ENCODE measurements at places on chromosomes 1 and 21.
A peak's percentile ranks its signal among the peaks of the same experiment; 100 is the strongest.

DNA sequence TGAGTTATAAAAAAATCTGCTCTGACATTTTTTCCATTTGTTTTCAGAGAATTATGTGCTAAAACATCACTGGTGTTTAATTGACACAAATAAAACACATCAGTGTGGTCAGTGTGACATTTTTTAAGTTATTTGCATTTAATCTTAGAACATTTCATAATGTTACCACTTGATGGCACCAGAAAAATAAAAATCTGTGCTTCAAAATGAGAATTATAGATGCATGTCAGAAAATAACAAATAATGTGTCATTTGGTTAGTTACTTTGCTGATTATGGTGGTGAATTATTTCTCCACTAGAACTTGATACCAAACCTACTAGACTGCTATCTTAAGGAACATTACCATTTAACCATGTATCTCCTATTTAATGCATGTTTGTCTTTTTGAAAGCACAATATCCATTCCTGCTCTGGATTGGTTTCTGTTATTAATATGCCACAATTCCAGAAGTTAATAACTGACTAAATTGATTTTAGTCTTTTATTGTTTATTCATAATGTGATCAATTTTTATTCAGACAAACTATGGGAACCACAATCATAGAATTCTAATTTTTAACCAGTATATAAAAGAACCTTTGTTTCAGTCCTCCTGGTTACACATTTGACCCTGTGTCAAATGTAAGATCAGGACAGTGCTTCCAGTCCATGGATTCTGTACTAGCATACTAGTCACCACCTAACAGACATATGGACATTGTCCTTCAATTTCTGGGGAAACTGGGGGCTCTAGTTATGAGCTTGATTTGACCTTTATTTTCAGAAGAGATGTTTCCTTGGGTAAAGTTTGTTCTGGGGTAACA lies 81.0 kb downstream of the RPS6KC1 start:
- DNase-seq: no peak

DNA sequence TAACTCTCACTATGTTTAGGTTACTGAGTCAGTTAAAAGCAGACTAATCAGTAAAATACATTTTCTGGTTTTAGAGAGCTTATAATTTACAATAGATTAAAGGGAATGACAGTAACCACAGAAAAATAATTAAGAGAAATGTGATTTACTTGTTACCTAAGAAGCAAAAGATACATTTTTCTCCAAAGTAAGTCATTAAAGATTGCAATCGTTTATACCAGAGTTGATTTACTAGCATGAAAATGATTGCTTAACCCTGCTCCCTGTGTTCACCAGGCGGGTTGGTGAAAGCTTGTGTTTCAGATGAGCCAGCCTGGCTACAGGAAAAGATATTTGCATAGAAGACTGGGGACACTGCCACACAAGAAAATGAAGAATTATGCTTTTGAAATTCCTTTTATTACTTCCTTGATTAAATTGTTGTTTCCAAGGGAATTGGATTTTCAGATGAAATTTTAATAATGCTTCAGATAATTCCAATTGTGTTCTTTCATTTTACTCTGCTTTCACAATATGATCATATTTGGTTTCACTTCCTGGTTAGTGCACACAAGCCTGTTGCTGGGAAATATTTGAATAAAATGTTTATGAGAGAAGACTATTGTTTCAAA lies 27.9 kb downstream of the LRRC8B start:
- no peak for DNase-seq

- DNase-seq: no peak
Measured at GRCh38 chr1:191693797-191694196, 464.5 kb upstream of the RGS18 start.

DNA sequence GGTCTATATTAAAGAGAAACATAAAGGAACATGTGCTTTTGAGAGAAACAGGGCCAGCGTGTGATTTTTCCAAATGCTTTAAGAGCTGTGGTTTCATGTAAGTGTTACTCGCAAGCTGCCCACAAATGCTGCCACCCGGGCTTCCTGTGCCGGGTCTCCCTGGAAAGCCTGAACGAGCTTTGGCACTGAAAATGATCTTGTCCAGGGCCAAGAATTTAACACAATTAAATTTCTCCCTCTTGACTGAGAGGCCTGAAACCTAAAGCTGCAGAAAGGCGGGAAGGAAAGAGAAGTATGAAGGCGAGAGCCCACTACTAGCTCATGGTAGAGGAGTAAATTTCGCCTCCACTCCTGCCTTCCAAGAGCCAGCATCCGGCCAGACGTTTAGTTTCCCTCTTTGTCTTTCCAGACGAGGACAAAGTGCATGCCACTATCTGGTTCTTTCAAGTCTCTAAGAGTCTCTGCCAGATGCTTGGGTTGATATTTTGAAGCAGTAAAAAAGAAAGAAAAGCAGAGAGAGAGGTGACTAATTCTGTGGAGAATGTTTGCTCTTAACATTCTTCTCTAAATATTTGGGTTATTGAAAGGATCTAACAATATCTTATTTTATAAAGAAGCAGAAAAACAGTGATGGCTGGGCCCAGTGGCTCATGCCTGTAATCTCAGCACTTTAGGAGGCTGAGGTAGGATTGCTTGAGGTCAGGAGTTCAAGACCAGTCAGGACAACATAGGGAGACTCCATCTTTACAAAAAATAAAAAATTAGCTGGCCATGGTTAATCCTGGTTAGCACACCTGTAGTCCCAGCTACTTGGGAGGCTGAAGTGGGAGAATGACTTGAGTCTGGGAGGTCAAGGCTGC lies 100.0 kb upstream of the HNRNPU start:
- no peak for DNase-seq

DNA sequence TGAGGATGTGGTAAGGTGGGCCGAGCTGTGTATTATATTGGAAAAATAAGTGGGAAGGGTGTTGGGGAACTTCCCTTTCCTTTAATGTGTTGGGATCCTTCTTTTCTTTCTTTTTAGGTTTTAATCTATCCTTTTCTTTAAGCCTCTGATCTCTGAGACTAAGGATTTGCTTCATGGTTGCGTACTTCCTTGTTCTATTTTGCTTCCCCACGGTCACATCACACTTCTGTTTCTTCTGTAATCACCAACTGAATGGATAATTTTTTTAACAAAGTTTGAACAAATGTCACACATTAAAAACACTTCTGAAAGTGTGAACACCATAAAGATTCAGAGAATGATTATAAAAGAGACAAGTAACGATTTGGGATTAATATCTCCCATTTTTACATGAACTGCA lies 17.4 kb downstream of the DMRTA2 start:
- DNase-seq: no peak

GRCh38 chr1:207397525-207397926 lies 56.6 kb upstream of the CR2 start:
- no peak for DNase-seq

DNA sequence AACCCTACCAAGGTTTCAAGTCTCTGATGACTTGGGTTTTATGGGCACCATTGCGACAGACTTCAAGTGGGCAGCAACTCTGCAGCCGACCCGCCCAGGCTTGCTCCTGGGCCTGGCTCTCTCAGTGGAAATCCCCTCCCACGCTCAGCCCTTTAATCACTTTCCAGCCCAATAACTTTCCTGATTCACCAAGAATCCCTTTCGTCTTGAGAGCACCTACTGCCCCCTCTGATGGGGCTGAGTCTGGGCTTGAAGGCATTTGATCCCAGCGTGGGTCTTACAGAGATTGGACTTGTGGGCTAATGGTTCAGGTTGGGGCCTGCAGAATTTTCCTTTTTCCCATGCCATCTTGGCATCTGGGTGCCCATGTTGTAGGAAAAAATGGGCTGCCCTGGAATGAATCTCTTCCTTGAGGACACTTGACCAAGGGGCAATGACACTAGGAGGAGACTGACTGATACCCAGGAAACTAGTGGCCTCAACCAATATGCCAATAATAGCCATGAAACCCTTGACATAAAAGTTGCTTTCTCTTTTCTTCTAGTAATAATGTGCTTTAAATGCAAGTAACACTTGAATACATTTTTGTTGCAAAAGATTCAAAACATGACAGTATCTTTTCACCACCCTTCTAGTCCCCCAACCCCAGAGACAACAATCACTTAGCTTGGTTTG lies 7.8 kb upstream of the PHLDA3 start:
- peak; percentile 70 for DNase-seq

- DNase-seq: no peak
Measured at GRCh38 chr1:74205266-74205665, 7.2 kb downstream of the FPGT start.

DNA sequence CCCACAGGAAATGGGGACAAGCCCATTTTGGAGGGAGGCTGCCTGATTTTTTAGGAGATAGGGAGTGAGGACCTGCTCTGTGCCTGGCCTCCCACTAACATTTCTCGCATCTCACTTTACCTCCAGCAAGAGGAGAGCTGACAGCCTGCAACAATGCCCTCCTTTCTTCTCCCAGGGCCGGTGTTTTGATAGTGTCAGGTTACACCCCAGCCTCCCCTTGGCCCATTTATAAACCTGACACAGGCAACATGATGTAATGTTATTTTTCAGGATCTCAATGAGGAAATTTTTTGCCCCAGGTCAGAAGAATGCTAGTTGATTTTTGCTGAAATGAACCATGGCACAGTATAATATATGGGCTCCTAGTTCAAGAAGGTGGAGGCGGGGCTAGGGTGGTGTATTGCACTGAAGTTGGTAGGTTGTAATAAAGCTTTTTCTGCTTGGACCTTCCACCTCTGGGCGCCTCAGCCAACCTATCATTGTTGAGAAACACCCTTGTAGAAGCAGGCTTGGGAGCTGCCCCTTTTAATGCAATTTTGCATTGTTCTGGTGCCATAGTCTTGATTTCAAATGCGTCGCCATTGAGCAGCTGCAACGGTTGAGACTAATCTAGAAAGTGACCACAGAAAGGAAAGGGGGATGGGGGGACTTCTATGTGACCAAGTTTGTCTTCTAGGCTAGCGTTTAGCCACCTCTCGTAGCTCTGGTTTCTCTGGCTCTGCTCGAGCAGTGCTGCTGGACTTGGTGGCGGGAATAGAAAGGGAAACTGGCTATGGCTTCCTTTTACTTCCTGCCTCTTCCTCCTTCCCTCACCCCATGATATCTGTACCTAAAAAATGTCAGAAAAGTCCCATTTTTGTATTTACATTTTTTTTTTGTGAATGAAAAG lies 53.0 kb downstream of the PBX1 start:
- DNase-seq: no peak

GRCh38 chr1:165112260-165112659 lies 244.3 kb downstream of the LMX1A start:
- DNase-seq: no peak

DNA sequence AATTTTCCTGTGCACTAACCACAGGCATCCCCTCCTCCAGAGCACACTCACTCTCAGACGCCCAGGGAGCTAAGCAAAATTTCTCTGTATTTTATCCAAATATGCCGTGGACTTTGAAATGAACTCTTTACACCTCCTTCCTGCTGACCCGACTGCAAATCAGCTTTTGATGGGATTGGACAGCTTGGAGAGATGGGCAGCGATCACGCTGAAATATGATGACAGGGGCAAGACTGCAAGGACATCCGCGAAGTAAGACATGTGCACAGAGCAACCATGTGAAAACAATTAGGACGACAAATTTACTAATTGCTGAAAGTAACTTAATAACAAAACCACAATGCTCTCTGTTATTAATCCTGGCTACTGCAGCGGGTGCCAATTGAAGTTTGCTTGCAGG lies 64.6 kb upstream of the CLDN14 start:
- no peak for DNase-seq

GRCh38 chr1:89065079-89065868 lies at the start of gene GBP1:
Gene GBP1 (minus strand): TSS chr1:89065208. CDS start chr1:89063234, 1,974 bp downstream.
- peak; percentile 66 for DNase-seq
